Activated T-cell treated with anti-CD3 and anti-CD28 coated beads for 4 hours (primary cell): ENCODE measurements at places on chromosomes 7 and 10.

- DNase-seq: no peak
These were observed 93.8 kb downstream of the INPP5A start for GRCh38 chr10:132631338-132631735.

GRCh38 chr7:146731185-146731584, 614.6 kb downstream of the CNTNAP2 start:
- no peak for DNase-seq

- DNase-seq: no peak
These were observed 198.8 kb upstream of the KLF14 start for GRCh38 chr7:130932667-130933432.

GRCh38 chr7:89772276-89772675, 382.0 kb upstream of the STEAP1 start:
- no peak for DNase-seq

DNA sequence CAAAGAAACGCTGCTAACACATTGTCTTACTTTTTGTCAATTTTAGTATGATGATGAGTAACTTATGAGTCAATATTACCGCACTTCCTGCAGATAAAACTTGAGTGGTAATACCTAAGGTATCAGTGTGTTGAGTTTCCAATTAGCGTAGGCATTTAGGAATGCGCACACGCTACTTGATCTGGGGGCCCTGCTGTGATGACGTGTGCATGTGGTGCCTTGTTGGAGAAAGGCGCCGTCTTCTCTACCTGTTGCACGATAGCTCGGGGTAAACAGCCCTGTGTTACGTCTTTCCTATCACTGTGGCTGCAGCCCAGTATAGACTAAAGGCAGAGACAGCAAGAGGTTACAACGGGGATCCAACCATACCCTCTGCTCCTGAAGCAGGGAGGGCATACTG, 476.8 kb upstream of the ADARB2 start:
- DNase-seq: no peak

DNA sequence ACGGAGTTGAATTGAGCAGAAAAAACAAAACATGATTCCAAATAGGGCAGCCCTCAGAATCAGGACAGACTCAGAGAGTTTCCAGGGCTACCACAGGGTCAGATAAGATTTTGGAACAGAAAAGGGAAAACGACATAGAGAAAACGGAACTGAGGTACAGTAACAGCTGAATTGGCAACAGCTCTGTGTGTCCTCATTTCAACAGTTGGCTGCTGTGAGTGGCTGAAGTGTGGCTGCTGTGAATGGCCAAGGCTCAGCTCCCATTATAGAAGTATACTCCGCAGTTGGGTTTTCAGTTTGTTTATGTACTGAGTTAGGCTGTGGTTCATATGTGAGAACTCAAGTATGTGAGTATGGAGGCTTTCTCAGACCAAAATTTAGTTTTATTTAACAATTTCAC, 32.0 kb downstream of the ANTXRL start:
- DNase-seq: no peak

DNA sequence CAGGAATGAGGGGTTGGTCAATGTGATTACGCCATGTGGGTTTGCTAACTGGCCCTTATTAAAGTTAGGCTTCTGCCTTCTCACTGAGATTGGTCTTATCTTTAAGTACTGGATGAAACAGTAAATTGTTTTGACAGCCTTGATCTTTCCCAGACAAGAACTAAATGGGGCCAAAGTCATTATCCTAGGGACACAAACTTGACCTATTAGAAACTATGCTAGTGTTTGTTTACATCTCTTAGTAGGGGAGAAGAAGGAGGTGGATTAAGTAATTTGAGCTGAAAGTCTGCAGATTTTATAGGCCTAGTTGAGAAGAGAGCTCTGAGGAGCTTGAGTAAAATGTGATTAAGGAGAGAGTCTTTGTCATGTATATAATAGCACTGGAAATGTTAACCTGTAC, 386.9 kb downstream of the HTR7 start:
- no peak for DNase-seq

DNA sequence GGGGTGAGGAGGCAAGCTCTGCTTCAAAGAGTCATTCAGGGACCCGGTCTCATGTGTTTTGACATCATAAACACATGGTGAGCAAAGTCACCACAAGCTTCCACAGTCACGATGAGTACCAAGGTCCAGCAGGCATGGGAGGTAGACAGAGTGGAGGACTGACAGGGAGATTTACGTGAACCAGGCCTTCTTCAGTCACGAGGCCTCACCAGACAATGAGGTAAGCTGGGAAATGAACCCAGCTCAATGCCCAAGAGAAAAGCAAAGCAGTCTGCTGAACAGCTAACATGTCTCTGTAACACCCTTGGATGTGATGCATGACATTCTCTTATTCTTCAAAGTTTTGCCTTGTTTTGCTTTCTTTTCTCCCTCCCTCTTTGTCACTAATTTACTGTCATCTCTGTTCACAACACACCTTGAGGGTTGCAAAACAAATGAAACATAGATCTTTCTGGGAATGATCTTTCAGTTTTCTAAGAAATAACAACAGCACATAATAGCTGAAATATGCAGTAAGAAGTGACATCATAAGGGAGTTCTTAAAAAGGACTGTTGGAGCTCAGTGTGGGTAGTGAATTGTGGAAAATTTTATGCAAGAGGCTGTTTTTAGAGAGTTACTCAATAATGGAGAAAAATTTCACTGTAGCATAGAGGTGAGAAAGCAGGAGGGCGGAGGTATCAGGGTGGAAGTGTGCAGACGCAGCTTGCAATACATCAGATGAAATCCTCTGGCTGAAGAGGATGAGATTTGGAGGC, 9.0 kb downstream of the PPP1R17 start:
- DNase-seq: no peak

- no peak for DNase-seq
These were observed 928 bp upstream of the CSTF2T start for GRCh38 chr10:51700228-51700817.

- DNase-seq: no peak
These were observed 111.9 kb upstream of the IGFBP3 start for GRCh38 chr7:46032942-46033341.

DNA sequence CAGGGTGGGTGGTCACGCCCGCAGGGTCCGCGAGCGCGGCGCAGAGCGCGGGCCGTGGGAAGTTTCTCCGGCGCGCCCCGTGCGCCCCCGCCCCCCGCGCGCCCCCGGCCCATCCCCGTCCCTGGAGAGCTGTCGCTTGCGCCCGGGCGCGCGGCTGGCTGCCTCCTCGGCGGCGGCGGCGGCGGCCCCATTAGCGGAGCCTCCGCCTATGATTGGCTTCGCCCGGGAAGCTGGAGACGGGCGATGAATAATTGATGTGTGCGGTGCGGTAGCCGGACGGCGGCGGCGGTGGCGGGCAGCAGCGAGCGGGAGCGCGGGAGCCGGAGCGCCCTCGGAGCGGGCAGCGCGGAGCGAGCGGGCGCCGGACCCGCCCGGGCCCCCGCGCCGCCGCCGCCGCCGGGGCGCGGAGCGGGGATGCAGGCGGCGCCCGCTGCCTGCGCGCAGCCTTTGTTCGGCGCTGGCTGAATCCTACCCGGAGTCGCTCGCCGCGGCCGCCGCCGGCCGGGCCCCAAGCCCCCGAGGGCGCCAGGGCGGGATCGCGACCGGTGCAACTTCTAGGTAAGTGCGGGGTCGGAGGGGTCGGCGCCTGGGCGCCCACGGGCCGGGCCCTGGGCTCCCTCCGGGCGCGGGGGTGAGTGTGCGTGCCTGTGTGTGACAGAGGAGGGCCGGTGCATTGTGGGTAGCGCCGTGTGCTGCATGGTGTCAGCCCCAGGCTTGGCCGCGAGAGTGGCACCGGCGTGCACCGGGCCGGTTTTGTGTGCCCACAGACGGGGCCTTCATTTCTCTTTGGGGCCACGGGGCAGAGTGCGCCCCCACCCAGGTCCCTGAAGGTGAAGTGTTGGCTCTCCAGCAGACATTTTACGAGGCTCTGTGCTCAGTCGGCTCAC, 103.8 kb upstream of the PPIF start:
- DNase-seq: peak; percentile 33

DNA sequence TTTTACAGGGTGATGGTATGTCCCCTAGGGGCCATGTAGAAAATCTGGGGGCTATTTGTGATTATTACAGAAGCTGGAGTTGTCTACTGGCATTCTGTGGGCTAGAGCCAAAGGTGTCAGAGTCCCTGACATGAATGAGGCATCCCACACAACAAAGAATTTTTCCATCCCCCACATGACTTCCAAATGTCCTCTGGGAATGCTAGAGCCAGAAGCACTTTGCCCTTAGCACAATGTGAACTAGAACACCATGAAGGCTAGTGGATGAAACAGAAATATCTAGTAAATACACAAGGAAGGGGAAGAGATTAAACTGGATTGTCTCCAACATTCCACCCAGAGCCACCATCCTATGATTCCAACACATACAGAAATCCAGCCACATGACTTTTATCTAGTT, 46.9 kb downstream of the FAM13C start:
- no peak for DNase-seq

GRCh38 chr7:104552102-104552501, 223.7 kb downstream of the LHFPL3 start:
- no peak for DNase-seq

GRCh38 chr10:72041491-72041890, 46.9 kb downstream of the SPOCK2 start:
- no peak for DNase-seq

DNA sequence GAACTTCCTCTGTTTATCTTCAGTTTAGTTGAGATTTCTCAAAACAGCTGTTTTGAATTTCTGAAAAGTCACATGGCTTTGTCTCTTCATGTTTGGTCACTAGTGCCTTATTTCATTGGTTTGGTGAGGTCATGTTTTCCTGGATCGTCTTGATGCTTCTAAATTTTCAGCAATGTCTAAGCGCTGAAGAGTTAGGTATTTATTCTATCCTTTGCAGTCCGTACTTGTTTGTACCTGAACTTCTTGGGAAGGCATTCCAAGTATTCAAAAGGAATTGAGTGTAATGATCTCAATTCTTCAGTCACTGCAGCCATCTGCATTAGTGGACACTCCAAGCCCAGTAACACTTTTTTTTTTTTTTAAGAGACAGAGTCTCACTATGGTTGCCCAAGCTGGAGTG, 67.7 kb downstream of the HERC4 start:
- DNase-seq: no peak

- no peak for DNase-seq
These were observed 49.4 kb downstream of the BUB3 start for GRCh38 chr10:123203393-123204126.

DNA sequence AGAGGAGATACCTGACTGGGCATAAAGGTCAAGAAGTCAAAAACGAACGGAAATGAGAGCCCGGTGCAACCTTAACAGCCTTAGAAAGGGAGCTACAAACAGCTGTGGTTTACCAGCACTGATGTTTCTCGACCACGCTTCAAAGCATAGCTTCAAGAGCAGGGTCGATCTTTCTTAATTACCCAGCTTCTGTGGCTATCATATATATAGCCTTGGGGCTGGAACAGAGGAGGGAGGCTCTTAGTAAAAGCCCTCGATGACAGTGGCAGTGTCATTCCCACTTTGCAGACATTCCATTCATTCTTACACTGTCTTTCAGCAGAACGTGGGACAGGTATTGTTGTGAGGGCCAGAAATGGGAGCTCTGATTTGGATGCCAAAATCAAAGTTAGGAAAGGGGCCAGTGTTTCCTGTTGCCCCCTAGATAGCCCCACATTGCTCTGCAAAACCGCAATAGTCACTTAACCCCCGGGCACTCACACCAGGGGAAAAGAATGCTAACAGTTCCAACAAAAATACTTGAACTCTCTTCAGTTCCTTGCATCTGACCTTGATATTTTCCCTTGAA, 141.5 kb downstream of the MTPAP start:
- DNase-seq: no peak

- DNase-seq: no peak
These were observed 356.3 kb downstream of the DNAJB6 start for GRCh38 chr7:157693071-157693520.

DNA sequence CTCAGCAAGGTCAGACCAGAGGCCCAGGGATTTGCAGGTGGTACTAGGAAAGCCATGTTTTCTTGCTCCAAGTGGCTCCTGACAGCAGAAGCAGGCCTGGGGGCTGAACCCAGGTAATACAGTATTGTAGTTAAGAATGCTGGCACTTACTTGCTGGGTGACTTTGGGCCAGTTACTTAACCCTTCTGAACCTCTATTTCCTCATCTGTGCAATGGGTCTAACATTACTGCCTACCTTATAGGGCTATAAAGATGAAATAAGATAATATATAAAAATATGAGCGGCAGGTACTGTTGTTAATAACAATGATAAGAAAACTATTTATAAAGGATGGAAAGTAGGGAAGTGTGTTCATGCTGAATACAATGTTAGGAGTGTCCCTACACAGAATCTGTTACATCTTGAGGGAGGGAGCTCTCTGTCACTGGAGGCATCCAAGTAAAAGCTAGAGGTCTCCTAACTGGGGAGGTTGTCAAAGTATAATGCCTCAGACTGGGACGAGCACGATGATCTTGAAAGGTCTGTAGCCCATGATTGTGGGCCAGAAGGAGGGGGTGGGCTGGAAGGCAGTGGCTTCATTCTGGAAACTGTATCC, 26.9 kb downstream of the ADAMTS14 start:
- DNase-seq: no peak

DNA sequence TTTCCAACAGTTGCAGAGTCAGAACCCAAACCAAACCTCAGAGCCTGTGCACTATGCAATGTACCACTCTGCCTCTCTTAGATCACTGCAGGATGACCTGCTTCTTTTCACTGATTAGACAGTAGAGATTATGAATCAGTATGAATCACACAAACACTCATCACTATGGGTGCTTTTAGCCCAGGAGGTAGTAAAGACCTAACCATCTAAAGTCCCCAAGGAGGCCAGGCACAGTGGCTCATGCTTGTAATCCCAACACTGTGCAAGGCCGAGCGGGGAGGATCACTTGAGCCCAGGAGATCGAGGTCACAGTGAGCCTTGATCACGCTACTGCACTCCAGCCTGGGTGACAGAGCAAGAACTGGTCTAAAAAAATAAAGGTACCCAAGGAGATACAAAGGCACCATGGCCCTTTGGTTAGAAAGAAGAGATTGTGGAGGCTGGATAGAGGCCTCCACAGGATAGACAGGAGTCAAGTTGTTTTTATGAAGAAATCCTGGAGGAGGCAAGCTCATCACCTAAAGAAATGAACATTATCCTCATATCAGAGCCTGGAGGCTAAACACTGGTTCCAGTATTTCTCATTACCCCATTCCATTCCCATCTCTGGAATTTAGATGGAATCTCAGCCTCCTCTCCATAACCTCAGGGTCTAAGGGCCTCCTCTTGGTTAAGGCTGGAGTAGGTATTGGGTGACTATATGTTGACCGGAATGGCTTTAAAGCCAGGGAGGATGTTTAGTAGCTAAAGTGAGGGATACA, 12.9 kb downstream of the SEC31B start:
- no peak for DNase-seq
